Activated gamma-delta T cell treated with anti-CD3 and anti-CD28 coated beads, Interleukin-2, amount 50 U/mL, for 16 hours (primary cell): ENCODE measurements at places on chromosomes 4 and X.

GRCh38 chr4:20395160-20395773, 143.6 kb downstream of the SLIT2 start:
- no peak for DNase-seq

DNA sequence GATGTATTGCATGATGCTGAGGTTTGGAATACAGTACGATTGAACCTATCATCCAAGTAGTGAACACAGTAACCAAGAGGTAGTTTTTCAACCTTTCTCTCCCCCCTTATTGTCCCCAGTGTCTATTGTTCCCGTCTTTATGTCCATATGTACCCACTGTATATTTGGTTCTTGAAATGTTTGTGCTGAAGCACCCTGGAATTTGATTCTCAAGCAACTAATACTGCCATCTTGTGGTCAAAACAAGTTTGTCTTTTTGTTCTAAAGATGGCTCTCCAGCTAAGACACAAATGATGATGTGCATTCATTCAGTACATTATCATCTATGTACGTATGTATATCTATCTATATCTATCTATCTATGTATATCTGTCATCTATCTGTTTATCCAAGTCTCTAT, 33.5 kb upstream of the DCX start:
- no peak for DNase-seq

DNA sequence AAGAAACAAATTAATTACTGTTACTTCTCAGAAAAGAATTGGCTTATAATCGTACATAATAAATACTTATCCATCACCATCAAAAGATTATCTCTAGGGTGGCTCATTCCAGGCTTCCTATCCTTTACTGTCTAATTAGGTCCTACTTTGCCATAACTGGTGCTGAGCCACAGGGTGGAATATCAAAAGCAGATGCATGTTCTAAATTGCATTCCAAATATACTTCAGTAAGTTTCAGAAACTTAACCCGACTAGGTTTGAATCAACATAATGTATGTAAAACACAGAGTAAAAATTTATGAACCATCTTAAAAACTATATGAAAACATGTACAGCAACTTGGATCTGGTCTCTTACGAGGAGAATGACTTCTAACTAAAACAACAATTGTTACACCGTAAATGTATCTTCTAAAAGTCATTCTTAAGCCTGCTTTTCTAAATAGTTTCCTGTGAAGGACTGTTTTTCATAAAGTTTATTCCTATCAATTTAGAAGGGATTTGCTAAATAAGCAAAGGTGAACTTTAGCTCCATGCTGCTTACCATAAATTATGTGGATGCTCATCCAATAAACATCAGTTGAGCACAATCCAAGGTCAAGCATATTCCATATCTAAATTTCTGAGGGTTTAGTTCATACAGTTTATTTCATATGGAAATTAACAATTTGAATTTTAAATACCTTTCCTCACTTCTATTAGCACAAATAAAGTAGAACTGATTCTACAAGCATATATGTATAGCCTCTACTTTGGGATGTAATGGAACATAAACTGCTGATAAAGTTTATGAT, 13.4 kb downstream of the ZAR1 start:
- no peak for DNase-seq

DNA sequence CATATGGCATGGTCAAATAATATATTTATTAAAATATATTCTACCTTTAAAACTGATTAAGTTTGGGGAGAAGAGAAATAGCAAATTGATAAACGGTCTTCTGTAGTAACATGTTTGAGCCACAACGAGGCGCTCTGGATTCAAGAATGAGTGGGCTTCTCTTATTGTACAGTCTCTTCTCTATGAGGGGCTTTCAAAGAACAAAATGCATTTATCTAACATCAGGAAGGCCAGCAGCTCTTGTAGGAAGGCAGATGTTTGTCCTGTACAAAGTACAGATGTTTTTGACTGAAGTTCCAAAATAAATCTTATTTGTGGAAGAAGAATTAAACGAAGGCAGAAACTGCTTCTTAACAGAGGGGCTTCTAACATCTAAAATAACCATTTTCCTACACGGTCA, 153.6 kb downstream of the RASL11B start:
- DNase-seq: no peak

DNA sequence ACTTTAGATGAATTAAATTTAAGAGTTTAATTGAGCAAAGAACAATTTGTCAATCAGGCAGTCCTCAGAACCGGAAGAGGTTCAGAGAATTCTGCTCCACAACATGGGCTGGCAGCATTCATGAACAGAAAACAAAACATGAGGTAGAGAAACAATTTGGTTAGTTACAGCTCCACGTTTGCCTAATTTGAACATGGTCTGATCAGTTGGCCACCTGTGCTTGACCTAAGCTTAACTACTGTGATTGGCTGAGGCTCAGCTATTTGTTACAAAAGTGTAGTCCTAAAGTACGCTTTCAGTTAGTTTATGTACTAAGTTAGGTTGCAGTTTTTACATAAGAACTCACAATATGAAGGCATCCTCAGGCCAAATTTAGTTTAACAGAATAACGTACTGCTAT, 258.6 kb downstream of the ADAM29 start:
- DNase-seq: no peak

DNA sequence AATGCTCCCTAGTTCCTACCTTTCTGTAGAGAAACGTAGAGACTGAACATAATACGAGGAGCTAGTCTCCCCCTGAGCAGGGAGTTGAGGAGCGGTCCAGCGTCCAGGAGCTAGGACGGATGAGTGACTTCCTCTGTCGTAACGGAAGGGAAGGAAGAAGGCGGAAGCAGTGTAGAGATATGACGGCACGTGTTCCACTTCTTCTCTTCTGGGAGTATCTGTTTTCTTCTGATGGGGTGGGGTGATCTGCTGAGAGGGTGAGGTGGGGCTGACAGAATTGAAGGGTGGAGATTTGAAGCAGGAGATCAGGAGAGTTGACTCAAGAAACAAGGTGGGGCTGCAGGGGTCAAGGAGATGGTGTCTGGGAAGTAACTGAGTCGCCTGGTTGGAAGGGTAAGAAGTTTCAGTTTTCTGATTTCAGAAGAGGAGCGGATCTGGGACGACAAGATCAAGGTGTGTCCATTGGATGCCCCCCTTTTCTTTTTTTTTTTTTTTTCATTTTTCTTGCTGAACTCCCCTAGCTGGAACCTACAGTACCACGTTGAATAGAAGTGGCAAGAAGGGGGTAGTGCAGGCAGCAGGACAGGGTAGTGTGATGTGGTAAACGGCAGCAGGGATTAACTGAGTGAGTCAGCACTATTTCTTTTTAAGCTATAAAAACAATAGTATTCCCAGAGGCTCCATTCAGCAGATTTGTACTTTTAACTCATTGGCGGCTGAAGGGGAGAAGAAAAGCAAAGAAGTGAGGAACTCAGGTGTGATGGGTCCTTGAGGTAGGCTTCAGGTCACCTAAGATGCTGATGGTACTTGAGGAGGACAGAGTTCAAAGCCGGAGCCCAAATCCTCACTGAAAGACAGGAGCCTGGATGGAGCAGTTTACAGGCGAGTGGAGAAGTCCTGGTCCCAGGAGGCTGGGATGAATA, 50.8 kb upstream of the SETD7 start:
- DNase-seq: no peak

- no peak for DNase-seq
These were observed 2.8 kb downstream of the ITM2A start for GRCh38 chrX:79364306-79364705.

GRCh38 chr4:166972071-166972470, 262.2 kb downstream of the SPOCK3 start:
- DNase-seq: no peak

DNA sequence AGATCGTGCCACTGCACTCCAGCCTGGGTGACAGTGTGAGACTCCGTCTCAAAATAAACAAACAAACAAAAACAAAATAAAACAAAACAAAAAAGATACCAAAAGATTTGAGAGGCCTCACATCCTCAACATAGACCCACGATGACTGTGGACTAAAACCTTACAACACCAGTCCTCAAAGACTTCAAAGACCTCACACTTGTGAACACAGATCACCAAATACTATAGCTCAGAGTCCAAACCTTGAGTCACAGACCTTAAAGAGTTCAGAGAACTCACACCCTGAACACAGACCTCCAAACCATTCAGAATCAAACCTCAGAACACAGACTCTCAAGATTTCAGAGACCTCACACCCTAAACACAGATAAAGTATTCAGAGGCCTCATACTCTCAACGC, 12.7 kb upstream of the PAGE4 start:
- DNase-seq: no peak

- no peak for DNase-seq
These were observed 1392.9 kb downstream of the ARAP2 start for GRCh38 chr4:34851411-34851810.

GRCh38 chrX:23727206-23727605, 15.9 kb downstream of the ACOT9 start:
- no peak for DNase-seq

DNA sequence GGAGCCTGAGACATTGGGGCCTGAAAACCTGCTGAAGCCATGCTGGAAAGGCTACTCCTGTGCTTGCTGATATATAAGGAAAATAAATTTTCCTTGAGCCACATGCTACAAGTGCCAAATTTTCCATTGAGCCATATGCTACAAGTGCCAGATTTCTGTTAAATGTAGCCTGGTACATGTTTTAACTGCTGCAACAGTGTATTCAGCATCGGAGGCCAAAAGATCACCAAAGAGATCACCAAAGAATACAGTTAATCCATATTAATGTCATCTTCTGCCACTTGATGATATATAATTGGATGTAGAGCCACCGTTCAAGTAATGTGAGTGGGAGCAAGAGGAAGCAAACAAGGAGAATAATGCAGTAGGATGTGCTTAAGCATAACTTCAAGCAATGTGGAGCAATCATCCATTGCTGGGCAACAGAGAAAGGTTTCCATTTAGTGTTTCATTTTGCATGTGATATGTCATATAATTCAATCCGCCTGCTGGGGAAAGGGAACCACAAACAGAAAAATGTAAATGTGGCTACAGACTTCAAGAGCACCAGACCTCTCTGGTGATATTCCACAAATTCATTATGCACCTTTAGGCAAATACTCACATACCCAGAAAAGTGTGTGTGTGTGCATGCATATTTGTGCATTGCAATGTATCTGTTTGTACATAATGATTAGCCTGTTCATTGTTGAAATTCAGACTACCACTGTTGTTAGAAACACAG, 295.9 kb downstream of the KCNIP4 start:
- no peak for DNase-seq

DNA sequence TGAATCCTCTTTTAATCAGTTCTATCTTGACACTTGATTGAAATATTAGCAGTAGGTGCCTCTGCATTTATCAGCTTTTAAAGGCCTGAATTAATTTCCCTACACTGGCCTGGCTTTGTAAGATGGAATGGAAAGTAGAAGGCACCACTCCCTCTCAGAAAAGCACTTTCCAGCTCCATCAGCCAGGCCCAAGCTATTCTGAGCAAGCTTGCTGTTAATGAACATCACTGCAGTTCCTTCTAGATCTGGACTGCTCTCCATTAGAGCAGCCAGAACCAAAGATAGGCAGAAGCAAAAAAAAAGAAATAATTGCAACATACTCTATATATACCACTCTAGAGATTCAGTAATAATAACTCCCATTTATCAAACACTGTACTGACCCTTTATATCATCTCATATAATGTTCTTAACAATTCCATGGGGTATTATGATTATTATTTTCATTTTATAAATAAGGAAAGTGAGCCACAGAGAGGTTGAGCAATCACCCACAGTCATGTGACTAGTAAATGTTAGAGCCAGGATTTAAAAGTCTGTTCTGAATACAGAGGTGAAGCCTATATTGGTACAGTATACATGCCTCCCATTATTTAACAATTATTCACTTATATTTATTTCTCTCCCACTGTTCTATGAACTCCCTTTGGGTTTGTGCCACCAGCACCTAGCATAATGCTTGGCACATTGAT, 39.4 kb upstream of the GPC3 start:
- no peak for DNase-seq

DNA sequence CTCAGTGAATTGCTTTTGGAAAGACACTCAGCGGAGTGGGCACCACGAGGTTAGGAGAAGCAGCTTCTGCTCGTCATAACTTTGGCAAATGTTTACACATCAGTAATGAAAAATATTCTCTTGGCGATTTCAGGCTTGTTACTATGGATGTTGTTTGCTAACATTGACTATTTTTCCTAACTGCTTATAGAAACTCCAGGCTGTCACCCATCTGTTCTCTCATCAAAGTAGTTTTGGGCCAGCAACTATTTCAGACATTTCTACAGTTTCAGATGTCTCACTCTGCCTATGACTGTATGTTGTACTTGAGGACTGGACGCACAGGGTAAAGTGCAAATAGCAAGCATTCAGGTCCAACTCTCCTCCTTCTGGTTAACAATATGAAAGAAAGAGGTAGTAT, 346.7 kb downstream of the TRIML1 start:
- DNase-seq: no peak

DNA sequence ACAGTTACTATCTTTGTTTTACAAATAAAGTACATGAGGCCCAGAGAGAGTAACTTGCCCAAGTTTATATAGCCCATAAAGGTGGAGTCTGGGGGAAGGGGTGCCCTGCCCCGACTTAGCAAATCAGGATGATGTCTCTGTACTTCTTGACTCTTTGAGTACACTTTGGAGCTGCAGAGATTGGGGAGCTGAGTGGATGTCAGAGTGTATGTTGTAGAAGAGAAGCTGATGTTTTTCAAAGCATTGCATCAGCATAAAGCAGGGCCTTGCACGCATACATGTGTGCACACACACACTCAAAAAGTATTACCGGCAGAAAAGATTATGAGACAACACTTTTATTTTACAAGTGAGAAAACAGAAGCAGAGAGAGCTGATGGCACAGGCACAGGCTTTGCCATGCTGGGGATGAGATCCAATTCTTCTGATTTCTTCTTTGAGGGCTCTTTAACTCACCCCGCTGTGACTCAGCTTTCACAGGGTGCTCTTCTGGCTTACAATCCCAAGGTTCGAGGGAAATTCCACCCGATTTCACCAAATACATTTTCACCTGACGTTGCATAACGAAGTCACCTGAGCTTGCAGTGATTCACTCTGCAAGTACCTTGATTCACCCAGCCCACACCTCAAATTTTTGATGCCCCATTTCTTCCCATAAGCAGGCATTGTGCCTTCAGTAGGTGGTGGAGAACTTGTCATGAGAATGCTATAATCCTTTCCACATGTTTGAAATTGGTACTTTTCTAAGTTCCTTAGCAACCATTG, 292.8 kb upstream of the BOD1L1 start:
- DNase-seq: no peak

- no peak for DNase-seq
These were observed 87.9 kb downstream of the PPP2R2C start for GRCh38 chr4:6384541-6384940.
